ENCODE measurements at places on chromosomes 16 and 17.
A peak's percentile ranks its signal among the peaks of the same experiment; 100 is the strongest.

- DNase-seq, result no peak
These were observed 104.6 kb downstream of the SEC14L1 start for GRCh38 chr17:77245162-77245926.

- no peak for DNase-seq
These were observed 22.7 kb upstream of the ASGR2 start for GRCh38 chr17:7137171-7137943.

DNA sequence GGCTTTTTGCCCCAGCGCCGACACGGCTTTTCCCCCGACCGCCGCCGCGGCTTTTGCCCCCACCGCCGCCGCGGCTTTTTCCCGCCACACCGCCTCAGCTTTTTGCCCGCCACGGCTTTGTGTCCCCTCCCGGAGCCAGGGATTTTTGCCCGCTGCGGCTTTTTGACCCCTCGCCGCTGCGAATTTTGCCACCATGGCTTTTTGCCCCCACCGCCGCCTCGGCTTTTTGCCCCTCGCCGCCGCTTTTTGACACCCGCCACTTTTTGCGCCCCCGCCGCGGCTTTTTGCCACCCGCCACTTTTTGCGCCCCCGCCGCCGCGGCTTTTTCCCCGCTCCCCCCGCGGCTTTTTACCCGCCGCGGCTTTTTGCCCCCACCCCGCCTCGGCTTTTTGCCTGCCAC lies 1342.5 kb downstream of the TP53TG3F start:
- no peak for DNase-seq

DNA sequence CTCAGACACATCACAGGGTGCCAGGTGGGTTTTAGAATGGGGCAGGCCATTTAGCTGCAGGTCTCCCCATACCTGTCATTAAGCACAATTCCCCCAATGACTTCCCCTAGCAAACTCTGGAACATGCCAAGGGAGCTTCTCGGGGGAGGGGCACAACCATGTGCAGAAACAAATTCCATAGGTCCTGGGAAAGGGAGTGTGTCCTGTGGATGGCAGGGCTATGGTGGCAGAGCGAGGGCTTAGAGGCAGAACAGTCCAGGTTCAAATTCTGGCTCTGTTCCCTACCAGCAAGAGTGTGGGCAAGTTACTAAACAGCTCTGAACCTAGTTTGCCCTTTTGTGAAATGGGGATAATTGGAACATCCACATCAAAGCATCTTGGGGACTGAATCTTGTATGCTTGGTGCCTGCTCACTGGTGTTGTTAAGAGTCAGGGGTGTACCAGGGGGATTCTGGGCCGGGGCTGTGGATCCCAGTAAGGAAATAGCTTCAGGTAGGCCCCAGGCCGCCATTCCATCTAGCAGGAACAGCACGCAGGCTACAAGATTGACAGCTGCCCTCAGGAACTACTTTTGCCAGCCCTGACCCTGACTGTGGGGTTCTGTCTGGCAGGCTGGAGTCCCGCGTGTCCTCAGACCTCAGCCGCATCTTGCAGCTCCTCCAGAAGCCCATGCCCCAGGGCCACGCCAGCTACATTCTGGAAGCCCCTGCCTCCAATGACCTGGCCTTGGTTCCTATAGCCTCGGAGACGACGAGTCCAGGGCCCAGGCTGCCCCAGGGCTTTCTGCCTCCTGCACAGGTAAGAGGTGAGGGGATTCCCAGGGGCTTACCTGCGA lies 5.6 kb upstream of the DCAF7 start:
- DNase-seq, result no peak

GRCh38 chr17:27858621-27859305 lies 34.4 kb downstream of the LYRM9 start:
- DNase-seq, result no peak

DNA sequence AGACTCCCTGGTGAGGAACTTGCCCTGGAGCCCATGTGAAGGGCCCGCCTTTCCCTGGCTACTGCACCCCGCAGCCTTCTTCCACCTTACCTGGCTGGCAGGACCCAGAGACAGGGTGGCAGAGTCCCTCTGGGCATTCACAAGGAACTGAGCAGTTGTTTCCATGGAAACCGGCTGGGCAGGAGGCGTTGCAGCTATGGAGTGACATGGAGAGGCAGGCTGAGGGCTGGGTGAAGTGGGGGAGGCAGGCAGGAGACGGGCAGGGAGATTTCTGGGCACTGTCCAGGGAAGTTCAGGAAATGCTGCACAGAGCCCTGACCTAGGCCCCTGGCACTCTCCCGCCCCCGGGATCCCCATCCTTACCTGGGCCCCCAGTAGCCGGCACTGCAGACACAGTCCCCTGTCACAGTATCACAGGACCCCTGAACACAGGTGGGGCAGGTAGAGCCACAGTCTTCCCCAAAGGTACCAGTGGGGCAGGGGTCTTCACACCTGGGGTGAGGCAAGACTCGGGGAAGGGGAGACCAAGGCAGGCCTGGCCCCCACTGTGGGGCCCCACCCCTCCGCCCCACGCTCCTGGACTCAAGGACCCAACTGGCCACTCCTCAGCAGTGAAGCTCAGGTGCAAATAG lies 5.9 kb downstream of the SCARF1 start:
- no peak for DNase-seq

- peak; percentile 40 for DNase-seq
These were observed 65.7 kb upstream of the LRRC37A3 start for GRCh38 chr17:64984851-64985521.
